NCI-H1092 treated with DMSO at 0.1 percent for 48 hours (cell line): ENCODE measurements at places on chromosomes 3 and 15.
A peak's percentile ranks its signal among the peaks of the same experiment; 100 is the strongest.

DNA sequence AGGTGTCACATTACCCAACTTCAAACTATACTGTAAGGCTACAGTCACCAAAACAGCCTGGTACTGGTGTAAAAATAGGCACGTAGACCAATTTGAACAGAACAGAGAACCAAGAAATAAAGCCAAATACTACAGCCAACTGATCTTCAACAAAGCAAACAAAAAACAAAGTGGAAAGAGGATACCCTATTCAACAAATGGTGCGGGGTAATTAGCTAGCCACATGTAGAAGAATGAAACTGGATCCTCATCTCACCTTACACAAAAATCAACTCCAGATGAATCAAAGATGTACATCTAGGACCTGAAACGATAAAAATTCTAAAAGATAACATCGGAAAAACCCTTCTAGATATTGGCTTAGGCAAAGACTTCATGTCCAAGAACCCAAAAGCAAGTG, 13.1 kb downstream of the PEAK1 start:
- no peak for DNase-seq

DNA sequence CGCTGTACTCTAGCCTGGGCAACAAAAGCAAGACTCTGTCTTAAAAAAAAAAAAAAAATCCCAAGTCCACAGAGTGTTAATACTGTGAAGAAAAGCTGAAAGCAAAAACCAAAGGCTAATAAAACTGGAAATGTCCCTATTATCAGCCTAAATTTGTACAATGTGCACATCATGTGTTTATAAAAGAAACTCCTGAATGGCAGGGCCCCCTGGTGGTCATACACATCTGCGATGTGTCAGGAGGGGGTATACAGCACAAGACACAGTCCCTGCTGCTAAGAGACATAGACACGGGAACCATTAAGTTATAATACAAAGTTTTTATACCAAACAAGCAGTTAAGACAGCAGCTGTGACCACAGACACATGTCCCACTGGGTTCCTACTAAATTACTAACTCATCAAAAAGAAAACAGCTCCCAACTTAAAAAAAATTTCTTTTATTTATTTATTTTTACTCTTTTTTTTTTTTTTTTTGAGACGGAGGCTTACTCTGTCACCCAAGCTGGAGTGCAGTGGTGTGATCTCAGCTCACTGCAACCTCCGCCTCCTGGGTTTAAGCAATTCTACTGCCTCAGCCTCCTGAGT, 31.0 kb downstream of the IDH2 start:
- DNase-seq, result peak; percentile 29

- DNase-seq, result no peak
Measured at GRCh38 chr3:25532431-25533162, 104.5 kb downstream of the RARB start.

GRCh38 chr15:77057685-77058084, 13.2 kb downstream of the TSPAN3 start:
- DNase-seq, result no peak

- no peak for DNase-seq
Measured at GRCh38 chr15:57319226-57319918, 56.9 kb upstream of the CGNL1 start.

DNA sequence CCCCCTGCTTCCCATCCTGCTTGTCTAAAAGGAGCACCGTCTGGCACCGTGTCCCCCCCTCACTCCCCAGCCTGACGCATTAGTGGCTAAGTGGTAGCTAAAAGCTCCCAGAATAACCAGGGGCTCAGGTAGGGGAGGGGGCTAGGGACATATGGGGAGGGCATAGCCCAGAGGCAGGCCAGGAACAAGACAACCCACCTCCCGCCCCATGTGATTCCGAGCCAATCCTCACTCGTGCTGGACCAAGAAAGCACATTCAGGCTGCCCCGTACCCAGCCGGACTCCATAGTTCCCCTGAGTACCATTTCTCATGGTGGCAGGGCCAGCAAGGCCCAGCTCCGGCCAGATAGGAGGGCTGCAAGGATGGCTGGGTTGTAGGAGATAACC, 11.5 kb downstream of the SEMA7A start:
- no peak for DNase-seq
